T-cell (primary cell): ENCODE measurements at places on chromosomes 6 and 20.

GRCh38 chr6:108180266-108180665 is 14.4 kb downstream of the NR2E1 start:
- no peak for DNase-seq

DNA sequence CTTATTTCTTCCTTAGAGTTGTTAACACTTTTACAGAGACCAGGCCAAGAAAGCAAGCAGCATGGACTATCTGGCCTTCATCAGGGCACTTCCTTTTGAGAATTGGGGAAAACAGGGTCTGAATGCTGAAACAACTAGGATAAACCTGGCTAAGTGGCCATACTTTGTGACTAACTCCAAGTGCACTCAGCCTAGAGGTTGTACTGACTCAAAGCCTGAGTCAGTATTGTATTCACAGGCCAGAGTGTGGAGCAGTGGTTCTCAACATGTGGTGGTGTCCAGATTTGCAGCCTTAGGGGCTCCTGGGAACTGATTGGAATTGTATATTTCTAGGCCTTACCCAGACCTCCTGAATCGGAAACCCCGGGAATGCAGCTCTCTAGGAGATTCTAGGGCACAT is 20.1 kb downstream of the SEC23B start:
- no peak for DNase-seq

GRCh38 chr6:45420083-45420908 is 42.6 kb upstream of the SUPT3H start:
- DNase-seq: peak; percentile 57

- no peak for DNase-seq
Observed at GRCh38 chr6:6492675-6493074, 95.8 kb upstream of the LY86 start.

DNA sequence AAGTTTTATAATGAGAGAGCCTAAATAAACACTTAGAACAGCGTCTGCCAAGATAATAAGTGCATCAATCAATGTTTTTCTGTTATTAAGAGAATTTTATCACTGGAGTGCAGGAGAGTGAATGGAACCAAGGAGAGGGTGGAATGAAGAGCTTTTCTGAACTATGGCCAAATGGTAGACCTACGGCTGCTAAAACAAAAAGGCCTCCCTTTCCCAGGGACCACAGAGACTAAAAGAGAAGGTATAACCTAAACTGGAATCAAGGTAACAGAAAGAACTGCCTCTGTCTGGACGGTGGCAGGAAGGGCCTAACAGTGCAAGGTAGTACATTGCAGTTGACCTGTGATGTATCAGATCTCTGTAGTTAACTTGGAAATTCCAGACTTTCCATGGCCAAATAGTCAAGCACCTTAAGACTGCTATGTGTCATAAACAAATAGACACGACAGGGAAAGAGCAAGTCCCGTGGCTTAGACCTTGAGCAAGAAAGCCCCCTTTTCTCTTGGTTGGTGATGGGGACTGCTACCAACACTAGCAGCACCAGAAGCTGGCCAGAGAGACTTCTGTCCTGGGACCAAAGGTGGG is 5.5 kb downstream of the CNKSR3 start:
- DNase-seq: no peak
